ENCODE measurements at places on chromosomes 5 and 9.

GRCh38 chr9:14748373-14748772 lies 25.8 kb upstream of the CER1 start:
- no peak for DNase-seq

DNA sequence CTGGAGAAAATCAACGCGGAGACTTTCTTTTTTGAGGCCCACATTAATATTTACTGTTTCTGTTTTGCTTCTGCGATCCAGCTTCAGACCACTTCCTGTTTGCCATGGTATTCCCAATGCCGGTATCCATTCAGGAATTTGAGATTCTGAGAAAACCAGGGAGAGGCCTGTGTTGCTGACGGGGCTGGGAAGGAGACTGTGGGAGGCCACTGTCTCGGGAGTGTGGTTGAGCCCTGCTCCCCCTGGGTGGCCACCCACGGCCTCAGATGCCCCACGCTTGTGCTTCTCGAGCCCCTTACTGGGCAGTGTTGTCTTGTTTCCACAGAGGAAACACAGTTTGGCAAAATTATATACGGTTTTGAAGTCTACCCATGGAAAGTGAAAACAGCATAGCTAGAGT lies 403.6 kb upstream of the IRX2 start:
- DNase-seq: no peak

DNA sequence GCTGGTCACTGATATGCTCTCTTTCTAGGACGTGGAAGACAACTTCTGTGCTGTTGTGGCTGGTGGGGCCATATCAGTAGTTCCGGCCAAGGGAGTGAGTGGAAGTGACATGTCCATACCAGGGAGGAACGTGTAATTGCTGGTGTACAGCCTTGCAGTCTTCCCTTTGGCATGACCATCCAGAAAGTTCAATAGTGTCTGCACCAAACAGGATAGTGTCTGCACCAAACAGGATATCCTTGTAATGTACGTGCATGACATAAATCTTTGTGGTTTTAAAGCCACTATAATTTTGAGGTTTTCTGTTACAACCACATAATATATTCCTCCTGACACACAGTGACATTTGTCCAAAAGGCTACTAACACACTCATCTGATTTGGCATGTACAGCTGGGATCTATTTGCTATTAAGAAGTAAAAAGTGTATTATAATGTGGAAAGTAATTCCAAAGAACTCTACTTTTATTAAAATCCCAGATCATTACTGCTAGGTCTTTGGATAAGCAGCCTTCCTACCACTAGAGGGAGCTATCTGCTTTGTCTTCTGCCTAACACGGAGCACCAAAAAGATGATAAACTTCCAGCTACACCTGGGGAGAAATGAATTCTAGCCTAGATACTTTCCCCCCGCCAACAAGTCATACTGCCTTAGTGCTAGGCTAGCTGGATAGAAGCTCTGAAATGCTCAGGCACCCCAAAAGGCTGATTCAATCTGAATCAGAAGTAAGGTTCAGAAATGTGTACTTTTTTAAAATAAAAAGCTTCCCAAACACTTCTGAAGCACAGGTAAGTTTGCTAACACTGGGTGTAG lies 52.7 kb downstream of the RNF145 start:
- DNase-seq: peak; percentile 61

DNA sequence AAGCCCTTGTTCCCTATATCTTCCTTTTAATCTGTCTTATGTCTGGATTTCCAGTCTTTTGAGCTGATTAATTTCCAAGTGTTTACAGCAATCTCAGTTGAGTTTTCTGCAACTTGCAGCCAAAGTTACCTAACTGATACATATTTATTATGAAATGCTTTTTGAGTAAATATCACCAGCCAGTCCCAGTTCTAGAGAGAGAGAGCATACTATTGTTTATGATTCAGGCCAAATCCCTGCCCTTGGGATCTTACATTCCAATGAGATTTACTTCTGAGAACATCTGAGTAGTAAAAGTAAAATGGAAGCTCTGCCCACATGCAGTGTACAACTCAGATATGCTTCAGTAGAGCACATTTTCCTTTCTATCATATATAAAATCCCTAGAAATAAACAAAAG lies 661.7 kb downstream of the KCTD16 start:
- DNase-seq: no peak

GRCh38 chr9:6889868-6890267 lies 132.1 kb downstream of the KDM4C start:
- DNase-seq: no peak

- DNase-seq: no peak
Measured at GRCh38 chr9:86287013-86287412, 4.7 kb upstream of the ISCA1 start.

DNA sequence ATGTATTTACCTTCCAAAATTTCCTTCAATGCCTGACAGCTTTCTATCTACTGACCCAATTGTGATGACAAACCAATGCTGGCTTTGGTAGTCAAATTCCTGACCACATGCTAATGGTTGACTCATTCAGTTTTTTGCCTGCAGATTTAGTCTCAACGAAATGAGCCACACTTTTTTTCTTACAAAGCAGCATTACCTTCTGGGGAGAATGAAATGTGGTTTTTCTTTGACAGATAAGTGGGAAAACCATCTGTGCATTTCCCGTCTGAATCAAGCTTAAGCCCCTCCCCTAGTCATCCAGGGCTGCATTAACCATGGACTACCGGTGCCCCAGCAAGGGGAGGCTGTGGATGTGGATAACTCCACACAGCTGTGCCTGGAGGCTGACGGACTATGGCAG lies 99.6 kb upstream of the TAF11L2 start:
- DNase-seq: no peak

DNA sequence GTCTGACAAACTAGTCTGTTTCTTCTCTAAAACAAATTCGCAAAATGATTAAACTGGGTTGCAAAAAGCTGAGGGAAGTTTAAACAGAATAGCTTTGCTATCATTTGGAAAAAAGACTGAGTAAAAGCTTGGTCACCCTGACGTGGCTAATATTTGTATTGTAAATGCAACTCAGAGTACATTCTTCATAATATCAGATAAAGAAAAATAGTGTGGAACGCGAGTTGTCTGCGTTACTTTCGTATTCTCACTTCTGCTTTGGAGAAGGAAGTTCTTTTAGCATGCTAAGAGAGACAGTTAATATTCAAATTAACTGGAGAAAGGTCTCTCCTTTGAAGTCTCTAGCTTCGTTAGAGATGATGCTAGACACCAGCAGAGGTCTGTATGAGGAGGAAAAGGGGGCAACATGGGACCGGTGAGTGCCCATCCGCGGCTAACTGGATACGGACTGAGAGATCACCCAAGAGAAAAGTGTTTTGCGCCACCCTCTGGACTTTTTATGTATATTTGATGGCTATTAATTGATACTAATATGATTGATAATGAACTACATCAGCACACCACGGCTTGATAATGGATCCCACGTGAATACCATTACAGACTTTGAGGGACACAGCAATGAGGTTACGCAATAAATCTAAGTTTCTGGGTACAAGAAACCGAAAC lies 2.9 kb upstream of the CNTRL start:
- no peak for DNase-seq

Measured in smooth muscle cell of the brain vasculature (primary cell).